ENCODE measurements at places on chromosomes 5 and 9.

GRCh38 chr5:161420521-161420920, 126.0 kb downstream of the GABRB2 start:
- no peak for DNase-seq

GRCh38 chr5:89377767-89378455, 494.9 kb upstream of the MEF2C start:
- DNase-seq: no peak

- no peak for DNase-seq
These were observed 98.8 kb upstream of the MAMDC2 start for GRCh38 chr9:69944816-69945215.

DNA sequence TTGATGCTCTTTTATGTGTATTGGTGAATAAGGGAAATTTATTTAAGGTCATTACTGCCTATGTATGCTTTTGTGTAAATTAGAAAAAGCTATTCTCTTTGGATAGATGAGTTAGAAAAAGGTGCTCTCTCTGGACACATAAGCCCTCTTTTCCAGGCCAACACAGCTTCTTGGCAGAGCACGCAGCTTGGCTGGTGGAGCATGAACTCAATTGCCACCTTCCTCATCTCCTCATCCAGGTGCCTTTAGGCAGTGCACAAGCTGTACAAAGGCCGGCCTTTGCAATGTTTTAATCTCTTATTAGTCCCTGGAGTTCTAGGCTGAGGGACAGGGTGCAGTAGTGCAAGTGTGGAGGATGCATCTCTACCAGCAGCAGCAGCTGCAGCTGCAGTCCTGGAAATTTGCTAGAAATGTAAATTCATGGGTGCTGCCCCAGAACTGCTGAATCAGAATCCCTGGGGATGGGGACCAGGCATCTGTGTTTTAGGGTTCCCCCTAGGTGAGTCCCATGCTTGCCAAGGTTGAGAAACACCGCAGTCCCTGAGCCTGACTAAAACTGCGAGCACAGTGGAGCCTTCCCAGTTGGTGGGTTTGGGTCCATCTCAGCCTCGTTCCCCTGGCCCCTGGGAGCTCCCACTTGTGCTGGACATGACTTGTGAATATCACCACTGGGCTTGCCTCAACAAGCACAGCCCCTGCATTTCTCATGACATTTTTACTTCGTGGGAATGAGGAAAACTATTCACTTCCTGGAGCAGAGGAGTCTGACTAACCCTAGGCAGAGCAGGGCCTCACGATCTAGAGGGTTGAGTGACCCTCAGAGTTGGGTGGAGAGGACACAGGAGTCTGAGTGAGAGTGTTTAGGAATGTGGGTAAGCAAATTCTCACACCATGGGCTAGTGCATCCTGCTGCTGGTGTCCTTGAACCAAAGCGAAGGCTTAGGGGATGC, 272.3 kb downstream of the ZSWIM6 start:
- DNase-seq: no peak

GRCh38 chr9:91778031-91778430, 172.0 kb downstream of the ROR2 start:
- no peak for DNase-seq

- DNase-seq: no peak
These were observed 4.8 kb upstream of the PAM start for GRCh38 chr5:102750151-102750834.

DNA sequence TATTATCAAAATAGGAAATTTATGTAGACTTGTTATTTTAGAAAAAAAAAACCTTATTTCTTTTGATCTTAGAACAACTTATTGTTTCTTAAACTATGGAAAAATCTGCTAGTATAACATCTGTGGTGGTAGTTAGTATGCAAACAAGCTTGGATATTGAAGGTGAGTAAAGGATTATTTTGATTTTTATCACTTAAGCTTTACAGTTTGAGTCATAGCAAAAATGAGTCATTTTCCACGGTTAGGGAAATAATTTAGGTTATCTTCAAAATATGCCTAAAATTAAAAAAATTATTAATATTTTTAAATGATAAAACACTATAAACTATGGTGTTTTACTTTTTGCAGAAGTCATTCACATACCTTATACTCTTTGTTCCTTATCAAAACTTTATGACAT, 107.2 kb upstream of the DHFR start:
- no peak for DNase-seq

DNA sequence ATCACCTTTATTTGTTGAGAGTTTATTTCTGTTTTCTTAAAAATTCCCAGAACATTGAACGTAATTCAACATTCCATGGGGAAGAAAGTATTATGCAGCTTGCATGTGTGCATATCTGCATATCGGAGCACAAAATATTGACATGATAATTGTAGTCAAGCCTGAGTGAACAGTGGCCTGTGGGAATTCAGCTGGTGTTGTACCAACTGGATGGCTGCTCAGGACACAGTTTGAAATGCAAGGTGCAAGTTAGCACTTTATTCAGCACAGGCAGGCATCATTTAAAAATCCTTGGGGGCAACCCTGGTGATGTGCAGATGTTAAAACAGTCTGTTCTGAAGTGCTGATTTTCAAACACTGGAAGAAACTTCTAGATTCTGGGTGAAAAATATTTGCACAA, 82.4 kb downstream of the CNTLN start:
- no peak for DNase-seq

DNA sequence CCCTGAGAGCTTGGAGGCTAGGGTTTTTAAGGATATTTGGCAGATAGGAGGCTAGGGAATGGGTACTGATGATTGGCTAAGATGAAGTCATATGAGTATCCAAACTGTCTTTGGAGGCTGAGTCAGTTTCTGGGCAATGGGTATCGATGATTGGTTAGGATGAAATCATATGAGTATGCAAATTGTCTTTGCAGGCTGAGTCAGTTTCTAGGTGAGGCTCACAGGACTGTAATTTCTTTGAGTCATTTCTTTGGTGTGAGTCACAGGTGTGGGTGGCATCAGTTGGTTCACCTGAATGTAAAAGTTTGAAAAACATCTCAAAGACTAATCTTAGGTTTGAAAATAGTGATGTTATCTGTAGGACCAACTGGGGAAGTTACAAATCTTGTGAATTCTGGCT, 1068.0 kb downstream of the NR2F1-AS1 start:
- DNase-seq: no peak

DNA sequence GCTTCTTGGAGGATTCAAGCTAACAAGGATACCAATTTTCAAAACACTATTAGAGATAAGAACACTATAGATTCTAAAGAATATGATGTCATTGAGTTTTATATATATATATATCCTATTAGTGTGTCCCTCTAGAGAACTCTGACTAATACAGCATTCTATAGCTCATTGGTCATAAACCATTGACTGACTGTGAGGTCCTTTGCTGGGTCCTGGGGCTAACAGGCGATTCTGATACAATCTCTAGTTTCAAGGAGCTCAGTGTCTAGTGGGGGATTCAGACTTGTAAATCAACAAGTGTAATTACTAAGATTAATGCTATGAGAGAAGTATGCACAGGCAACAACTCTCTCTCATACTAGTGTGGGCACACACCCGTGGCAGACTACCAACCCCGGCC, 234.5 kb downstream of the DENND1A start:
- no peak for DNase-seq

DNA sequence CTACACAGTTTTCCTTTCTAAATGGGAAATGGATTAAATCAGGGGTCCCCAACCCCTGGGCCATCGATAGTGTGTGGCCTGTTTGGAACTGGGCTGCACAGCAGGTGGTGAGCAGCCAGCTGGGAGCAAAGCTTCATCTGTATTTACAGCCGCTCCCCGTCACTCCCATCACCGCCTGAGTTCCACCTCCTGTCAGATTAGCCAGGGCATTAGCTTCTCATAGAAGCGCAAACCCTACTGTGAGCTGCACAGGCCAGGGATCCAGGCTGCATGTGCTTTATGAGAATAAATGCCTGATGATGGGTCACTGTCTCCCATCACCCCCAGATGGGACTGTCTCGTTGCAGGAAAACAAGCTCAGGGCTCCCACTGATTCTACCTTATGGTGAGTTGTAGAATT, 41.2 kb upstream of the FLT4 start:
- no peak for DNase-seq
